Stimulated activated CD4-positive, alpha-beta T cell treated with anti-CD3 and anti-CD28 coated beads, Interleukin-1b, Interleukin-23, amount 100 ng/mL, for 24 hours (primary cell): ENCODE measurements at places on chromosomes 5 and 9.

GRCh38 chr9:34793428-34793827 is 83.5 kb upstream of the CCL21 start:
- DNase-seq = no peak

GRCh38 chr5:430214-430925 is 12.6 kb upstream of the EXOC3 start:
- no peak for DNase-seq

GRCh38 chr9:120532475-120532874 is 47.5 kb downstream of the CDK5RAP2 start:
- no peak for DNase-seq

DNA sequence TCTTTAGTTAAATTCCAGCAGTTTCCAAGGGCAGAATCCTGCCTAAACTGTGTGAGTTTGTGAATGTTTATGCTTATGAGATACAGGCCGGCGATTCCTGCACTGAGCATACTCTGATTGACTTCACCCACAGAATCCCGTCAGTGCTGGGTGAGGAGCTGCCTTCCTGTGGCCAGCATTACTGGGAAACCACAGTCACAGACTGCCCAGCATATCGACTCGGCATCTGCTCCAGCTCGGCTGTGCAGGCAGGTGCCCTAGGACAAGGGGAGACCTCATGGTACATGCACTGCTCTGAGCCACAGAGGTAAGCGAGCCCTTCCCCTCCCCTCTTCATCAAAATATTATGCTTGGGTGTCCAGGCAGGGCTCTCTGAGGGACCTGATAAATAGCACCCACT is 103.7 kb downstream of the CMYA5 start:
- no peak for DNase-seq

DNA sequence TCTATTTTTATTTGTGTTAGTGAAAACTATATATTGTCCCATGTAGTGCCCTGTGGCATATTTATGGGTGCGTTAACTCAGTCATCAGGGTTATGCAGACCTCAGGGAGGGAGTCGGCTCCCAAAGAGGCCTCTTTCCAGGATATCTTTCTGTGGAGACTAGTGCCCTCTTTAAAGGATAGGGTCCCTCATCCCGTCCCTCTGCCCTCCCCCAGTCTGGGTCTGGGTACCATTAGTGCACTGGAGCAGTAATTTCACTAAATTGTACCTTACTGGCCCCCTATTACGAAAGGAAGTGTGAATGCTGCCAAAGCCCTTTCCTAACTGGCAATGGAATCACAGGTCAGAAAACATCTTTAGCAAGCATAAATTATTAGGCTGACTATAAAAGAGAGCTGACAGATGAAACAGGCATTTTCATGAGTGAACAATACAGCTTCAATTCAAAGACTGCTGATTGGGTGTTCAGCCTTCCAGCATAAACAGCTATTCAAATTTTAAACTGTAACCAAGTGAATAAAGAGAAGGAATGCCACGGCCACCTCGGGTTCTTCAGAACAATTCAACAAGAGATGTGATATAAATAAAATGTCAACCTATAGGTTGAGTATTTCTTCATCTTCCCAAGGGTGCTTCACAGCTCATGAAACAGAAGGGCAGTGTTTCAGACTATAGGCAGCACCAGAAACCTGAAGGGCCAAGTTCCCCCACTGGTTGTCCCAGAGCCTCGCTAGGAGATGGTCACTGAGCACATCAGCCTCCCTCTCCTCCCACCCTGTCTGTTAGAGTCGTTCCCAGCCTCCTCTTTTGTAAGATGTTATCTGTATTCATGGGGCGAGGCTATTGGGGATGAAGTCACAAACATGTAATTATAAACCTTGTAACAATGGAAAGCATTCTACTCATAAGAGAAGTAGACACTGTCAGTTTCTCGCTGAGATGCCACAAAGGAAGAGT is 318.7 kb downstream of the TMEM161B start:
- DNase-seq = no peak

GRCh38 chr5:126044111-126044668 is 379.0 kb upstream of the GRAMD2B start:
- no peak for DNase-seq

- no peak for DNase-seq
Measured at GRCh38 chr5:95778713-95779436, 43.7 kb downstream of the GLRX start.

DNA sequence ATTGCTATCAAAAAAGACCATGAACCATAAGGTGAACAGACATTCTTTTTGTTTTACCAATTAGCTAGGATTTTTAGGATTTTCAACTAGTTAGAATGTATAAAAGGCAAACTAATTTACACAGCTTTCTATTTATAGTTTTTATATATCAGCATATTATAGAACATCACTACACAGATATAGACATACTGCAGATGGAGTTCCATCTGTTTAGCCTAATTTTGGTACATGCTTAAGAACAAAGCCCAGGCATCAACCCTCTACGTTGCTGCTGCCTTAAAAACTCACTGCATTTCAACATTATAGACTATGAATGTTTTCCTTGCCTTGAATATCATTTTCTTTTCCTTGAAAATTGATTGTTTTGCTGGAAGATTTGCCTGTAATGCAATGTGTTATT is 2227.5 kb upstream of the C9orf72 start:
- no peak for DNase-seq

DNA sequence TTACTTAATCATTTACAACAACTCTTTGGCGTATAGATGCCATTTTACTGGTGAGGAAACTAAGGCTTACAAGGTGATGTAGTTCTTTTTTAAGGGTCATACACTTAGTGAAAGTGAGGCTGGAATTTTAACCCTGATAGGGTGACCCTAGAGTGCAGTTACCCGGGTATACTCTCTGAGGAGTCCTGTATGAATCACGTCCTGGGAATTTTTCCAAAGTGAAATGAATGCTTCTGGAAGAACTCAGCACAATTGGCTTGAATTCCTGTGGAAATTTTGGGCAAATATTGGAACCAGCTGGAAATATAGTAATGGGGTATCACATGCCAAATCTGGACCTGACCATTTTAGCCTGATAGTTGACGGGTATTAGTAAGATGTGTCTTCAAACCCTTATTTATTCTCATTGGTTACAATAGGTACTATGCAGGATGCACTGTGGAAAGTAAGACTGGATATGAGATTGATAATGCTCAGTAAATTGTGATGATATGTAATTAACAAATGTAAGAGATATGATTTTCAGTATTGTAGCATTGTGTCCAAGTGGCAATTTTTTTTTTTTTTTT is 14.8 kb downstream of the SUB1 start:
- no peak for DNase-seq

GRCh38 chr9:36293918-36294317 is 35.7 kb upstream of the GNE start:
- no peak for DNase-seq

DNA sequence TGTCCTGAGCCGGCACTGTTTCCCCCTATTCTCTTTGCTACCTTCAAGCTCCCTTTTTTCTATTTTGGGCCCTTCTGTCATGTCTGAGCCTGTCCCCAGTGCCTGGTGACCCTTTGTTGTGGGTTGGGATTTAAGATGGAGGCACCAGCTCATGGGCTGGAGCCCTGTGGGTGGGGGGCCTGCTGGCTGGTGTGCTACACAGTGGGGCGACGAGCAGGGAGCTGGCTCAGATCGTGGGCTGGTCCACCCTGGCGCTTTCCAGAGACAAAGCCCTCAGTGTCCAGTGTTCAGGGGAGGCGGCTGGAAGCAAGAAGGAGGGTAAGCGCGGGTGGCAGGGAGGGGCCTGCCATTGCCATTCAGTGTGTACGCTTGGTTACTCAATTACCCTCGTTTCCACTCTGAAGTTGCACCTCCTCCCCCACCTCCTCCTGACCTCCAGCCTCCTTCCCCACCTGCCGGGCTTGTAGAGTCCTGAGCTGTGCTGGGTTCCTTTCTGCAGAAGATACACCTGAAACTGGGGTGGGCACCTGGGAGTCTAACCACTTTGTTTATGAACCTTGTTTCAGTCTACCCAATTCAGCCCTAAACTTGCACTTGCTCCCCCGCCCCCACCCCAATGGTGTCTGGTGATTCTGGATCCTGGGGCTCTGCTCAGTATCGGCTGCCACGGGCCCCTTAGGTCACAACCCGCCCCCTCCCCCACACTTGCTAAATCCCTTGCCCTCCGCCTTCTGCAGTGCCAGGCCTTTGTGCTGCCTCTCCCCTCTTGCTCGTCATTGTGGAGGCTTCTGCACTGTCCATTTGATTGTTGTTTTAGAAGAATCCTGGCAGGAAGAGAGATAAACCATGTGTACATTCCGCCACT is 49.9 kb downstream of the MVB12B start:
- no peak for DNase-seq

DNA sequence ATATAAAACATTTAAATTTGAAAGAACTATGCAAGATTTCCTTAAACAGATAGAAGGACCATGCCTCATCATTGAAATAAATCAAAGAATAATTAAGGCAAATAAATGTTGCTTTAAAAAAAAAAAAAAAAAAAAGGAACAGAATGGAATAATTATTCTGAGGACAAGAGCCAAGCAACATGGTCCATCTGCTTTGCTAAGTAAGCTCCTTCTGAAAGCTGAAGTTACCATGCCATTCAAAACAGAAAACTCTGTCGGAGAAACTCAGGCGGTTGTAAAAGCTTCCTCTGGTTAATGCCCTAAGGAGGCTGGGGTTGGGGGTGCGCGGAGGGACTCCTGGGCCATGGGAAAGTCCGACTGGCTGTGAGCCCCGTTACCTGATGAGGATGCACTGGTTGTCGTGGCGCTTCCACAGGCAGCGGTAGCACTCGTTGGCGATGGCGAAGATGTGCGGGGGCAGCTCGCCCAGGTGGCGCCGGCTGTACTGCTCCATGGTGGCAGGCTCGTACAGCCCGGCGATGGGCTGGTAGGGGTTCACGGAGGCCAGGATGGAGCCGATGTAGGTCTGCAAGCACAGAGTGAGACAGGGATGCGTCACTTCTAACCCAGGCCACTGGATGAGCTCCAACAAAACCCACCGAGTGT is 141.7 kb downstream of the MYO10 start:
- DNase-seq = no peak

GRCh38 chr9:38278931-38279679 is 113.4 kb upstream of the ALDH1B1 start:
- DNase-seq = no peak

- DNase-seq = no peak
Measured at GRCh38 chr5:181255836-181256578, 4.9 kb downstream of the TRIM52 start.

GRCh38 chr5:172493002-172493401 is 38.7 kb upstream of the SH3PXD2B start:
- no peak for DNase-seq

- no peak for DNase-seq
Measured at GRCh38 chr5:160303690-160304089, 8.7 kb downstream of the CCNJL start.

GRCh38 chr5:103909391-103909790 is 346.8 kb upstream of the NUDT12 start:
- no peak for DNase-seq

GRCh38 chr5:179486596-179487051 is 63.7 kb upstream of the RUFY1 start:
- DNase-seq = no peak

DNA sequence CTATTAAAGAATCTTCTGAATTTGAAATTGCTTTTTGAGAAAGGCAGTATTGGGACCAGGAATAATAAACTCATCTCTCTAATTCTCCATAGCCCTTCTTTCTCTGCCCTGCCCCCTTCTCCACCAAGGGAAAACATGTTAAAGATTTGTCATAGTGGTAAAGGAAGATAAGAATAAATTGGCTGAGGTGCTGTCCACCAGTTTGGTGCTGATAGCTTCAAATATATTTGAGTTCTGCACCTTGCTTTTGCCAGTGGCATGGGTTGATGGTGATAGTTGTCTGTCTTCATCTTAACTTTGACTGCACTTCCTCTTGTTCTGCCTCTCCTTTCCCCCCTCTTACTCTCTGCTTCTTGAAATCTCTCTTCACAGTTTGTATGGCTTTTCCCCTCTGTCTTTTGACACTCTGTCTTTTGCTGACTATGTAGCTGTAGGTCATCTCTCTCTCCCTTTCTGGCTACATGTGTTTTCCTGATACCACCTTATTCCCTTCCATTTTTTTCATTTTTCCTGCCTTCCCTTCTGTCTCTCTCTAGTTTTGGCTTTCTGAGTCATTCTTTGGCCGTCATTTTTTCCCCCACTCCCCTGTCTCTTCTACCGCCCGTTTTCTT is 56.6 kb downstream of the NDUFS4 start:
- no peak for DNase-seq

DNA sequence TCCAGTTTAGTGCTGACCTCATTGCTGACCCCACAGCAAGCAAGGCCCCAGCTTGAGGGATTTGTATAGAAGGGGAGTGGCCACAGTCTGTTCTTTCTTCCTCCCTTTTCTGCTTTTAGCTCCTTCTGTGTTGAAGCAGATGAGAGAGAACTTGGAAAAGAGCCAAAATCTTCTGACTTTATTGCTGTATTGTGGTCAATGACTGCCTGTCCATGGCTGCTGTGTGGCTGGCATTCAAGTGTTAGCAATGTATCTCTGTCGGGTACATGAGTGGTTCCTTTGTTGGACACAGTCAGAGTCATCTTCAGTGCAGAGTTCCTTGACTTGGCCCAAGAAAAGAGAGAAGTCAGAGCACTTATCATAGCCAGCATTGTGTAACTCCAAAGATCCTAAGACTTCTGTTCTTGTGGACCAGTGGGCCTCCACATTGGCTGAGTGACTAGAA is 154.1 kb downstream of the LRRC70 start:
- DNase-seq = no peak

GRCh38 chr5:136484808-136485325 is 119.5 kb upstream of the TRPC7 start:
- DNase-seq = no peak

DNA sequence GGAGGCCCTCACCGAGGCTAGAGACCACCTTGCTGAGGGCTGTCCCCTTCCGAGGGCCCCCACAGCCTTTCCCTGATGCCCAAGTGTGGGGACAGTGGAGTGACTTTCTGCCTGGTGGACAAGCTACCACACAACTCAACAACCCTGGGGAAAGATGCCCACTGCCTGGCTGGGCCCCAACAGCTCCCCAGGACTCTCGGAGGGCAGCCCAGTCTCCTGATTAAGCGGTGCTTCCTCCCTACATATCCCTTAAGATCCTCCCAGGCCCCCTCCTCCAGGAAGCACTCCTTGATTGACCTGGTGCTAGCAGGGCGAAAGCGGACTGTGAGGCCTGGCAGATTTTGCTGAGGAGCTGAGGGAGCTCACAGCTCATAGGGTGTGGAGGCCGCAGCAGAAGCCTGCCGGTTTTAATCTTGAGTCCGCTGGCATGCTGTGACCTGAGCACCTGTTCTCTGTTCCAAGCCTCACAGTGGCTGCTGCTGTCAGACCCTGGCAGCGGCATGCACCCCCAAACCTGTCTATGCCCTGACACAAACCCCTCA is 2.2 kb downstream of the NSMF start:
- no peak for DNase-seq
